ENCODE measurements at places on chromosomes 4 and X.

DNA sequence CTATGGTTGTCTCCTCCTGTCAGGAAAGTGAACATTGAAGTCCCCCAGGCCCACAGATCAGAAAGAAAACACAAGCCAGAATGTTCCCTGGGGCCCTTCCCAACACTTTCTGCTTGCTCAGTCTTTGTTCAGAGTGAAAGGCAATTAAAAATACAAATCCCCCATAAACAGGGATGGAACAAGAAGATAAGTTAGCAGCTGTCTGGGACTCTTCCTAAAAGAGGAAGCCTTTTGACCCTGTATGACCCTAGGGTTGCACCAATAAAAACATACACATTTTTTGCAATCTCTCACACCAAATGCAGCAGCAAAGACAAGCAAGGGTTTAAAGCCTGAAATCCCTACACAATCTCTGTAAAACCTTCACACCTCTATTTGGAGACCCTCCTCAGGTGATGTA, 22.6 kb downstream of the IRF2 start:
- DNase-seq, result no peak

- DNase-seq, result no peak
Measured at GRCh38 chr4:73872316-73873108, 3.3 kb downstream of the CXCL1 start.

- no peak for DNase-seq
Measured at GRCh38 chr4:38802561-38803355, 1.8 kb downstream of the TLR1 start.

- DNase-seq, result no peak
Measured at GRCh38 chr4:156686120-156686519, 285.5 kb downstream of the PDGFC start.

- DNase-seq, result no peak
Measured at GRCh38 chrX:39766085-39766726, 331.6 kb downstream of the BCOR start.

- no peak for DNase-seq
Measured at GRCh38 chr4:147351083-147351787, 129.7 kb upstream of the EDNRA start.

GRCh38 chr4:80008351-80008750, 64.7 kb downstream of the ANTXR2 start:
- DNase-seq, result no peak

DNA sequence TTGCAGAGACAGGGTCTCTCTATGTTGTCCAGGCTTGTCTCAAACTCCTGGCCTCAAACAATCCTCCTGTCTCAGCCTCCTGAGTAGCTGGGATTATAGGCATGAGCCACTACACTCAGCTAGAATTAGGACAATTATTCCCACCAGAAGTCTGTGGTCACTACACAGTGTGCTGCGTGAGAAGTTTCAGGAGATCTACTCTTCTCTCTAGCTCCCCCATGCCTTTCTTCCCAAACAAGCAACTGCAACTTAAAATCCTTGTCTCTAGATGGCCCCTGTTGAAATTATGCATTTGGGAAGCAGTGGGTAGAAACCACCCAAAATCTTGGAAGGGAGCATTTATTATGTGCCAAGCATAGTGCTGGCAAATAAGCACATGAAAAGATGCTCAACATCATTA, 21.1 kb upstream of the MAP7D3 start:
- no peak for DNase-seq

DNA sequence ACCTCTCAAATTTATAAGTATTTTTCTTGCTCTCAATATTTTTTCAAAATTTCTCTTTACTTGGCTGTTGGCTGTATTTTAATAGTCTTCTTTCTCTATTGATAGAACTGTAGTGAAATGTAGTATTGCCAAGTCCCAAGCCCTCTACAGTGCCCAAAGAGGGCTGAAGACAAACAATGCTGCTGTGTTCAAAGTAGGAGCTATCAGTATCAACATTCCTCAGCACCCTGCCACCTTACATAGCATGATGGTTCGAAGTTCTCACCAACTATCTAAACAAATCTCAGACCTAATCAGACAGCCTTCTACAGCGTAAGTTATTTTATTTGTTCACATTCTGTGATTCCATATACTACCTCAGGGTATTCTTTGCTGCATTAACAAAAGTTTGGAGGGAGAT, 99.1 kb upstream of the ADAD1 start:
- no peak for DNase-seq

DNA sequence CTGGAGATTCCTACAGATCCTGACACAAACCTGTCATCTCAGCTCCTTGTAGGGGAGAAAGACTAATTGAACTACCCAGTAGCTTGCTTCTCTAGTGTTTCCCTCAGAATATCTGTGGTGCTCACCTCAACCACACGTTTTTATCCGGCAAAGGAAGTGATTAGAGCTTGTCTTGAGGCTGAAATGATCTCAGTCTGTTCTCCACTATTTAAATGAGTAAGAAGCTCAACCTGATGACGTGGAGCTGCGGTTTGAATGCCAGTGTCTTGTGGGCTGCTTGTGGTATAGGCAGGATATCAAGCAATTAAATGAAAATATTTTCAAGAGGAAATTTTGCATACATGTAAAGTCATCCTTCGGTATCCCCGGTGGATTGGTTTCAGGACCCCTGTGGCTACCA, 270.2 kb downstream of the TLL1 start:
- no peak for DNase-seq

DNA sequence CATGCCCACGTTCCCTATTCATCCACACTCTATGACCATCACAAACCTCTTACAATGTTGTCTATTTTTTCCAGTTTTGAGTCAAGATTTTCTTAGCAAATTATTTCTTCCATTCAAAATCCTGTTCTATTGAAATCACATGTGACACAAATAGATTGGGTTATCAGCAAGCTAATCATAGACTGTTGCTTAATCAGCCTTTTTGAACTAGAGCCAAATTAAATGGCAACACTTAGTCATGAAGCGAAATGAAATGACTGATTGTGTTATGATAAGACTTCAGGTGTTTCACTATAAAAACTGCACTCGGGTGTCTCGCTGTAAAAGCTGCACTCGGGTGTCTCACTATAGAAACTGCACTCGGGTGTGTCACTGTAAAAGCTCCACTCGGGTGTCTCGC, 890.0 kb upstream of the FRG1 start:
- no peak for DNase-seq

- no peak for DNase-seq
Measured at GRCh38 chr4:133189147-133189517, 40.0 kb downstream of the PCDH10 start.

DNA sequence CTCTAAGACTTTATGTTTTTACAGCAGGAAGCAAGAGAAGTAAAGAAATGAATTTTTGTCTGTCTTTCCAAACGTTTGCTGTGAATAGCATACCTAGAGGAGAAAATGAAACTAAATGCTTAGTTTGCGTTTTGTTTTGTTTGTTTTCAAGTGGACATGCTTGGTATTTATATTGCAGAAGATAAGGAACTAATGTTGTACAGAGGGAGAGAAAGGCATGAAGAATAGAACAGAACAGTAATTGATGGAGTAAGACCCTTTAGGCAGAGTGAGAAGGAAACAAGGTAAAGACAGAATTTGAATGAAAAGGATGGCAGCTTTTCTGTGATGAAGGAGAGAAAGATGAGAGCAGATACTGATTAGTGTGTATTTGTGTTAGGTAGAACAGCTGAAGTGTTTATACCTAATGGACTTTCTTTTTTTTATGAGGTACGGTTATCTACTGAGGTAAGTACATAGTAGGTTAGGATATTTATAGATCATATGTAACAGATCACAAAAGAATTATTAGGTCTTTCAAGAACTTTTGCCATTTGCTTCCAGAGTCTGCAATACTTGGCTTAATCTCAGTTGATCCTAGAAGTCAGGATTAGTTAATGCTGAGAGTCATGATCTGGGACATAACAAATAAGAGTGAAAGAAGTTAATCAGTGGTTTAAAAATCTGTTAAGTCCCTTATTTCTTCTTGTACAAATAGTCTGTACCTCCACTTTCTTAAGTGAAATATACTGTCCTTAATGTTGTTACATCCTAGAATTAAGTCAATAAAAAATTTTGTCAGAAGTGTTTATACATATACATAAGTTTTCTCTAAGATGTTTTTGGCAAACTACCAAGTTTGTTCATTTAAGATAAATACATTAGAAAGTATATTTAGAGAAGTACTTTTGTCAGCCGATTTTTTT, 36.8 kb downstream of the FABP2 start:
- DNase-seq, result no peak

DNA sequence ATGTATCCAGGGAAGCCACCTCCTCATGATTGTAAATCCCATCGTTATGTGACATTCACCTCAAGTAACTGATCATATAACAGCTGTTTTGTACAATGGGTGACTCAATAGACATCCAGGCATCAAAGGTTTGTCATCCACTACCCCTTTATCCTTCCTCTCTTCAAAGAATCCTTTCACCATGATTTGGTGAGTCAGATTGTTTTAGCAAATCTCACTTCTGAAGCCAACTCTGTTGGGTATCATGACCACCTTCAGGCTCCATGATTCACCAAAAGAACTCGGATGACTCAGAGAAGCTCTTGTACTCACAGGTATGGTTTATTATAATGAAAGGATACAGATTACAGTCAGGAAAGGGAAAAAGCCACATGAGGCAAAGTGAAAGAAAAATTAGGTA, 132.1 kb downstream of the PWWP3B start:
- DNase-seq, result no peak

DNA sequence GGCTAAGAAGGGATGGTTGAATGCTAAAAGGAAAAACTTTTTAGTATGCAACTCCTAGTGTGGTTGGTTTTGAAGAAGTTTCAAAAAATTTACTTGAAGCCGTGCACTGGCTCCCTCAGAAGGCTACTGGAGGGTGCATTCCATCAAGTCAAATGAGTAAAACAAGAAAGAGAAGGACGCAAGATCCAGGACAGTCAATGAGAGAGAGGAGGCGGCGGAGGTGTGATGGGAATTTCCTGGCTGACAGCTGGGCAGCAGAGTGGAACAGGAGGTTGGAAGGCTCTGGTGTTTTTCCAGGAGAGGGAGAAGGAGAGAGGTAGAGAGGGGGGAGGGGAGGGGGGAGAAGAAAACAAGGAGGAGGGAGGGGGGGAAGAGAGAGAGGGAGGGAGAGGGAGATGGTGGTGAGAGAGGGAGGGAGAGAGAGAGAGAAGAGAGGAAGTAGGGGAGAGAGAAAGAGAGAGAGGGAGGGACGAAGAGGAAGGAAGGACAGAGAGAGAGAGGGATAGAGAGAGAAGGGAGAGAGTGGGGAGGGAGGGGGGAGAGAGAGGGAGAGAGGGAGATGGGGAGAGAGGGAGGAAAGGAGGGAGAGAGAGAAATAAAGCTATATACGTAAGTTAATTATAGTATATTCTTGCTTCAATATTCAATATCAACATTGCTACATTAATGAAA, 126.4 kb downstream of the SH3KBP1 start:
- no peak for DNase-seq

DNA sequence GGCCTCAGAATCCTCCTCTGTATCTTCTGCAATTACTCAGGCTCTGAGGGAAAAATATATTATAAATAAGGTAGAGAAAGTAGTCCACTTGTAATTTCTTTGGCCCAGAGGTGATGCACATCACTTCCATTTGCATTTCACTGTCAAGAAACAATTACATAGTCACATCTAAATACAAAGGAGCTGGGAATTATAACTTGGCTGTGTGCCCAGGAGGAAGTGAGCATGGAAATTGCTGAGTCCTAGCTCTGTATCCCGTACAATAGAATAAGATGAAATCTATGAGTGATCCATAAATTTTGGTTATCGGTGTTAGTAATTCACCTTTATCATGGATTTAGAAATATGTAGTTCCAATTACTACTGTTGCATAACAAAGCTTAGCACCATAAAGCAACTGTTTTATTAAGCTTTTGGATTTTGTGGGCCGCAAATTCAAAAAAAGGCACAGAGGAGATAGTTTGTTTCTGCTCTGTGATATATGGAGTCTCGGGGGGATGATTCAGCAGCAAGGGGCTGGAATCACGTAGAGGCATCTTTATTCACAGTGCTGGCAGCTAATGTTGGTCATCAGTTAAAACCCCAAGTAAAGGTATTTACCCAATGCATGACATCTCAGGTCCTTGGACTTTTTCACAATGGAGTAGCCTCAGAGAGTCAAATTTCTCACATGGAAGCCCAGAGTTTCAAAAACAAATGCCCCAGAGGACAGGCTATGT, 241.4 kb upstream of the GALNT7 start:
- no peak for DNase-seq

DNA sequence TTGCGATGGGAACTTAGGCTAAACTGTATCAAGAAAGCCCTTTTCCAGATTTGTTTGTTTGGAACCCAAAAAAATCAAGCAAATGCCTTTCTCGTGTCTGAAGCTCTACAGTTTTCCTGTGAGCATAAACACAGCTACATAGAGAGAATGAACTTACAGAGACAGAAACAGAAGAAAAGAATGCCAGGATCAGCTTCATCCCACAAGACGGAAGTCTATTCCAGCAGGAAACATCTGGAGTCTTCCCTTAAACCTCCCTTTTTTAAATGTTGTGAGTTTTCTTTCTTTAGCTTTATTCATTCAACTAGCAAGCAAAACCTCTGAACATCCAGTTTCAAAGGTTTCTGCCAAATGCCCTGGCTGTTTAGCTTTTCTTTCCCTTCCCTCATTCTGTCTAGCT, 32.6 kb upstream of the ZFP42 start:
- DNase-seq, result no peak

DNA sequence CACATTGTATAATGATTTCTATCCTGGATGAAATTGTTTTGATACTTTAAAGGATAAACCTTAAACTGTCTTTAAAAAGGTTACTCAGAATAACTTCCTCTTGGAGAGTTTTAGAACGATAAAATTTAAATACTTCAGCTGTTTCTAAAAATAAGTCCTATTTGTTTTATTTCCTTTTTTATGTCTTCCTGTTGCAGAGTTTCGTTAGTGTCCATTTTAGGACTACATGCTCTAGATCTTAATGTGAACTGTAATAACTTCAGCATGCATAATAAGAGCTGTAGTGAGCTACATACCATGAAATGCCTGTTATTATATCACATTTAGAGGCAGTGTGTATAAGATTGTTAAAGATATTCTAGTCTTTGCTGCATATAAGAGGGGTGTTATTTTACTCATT, 14.6 kb downstream of the ATP10D start:
- DNase-seq, result no peak

GRCh38 chrX:16610121-16610621, 39.8 kb upstream of the S100G start:
- DNase-seq, result no peak

- DNase-seq, result no peak
Measured at GRCh38 chr4:100164808-100165760, 25.2 kb downstream of the DDIT4L start.

- DNase-seq, result no peak
Measured at GRCh38 chr4:155724731-155725130, 34.1 kb upstream of the GUCY1B1 start.

Measured in heart left ventricle (tissue), 16 donors.